Activated CD4-positive, alpha-beta memory T cell treated with anti-CD3 and anti-CD28 coated beads, Interleukin-2, amount 10 ng/mL, durations not matched to agents 7 days and 5 days (primary cell): ENCODE measurements at places on chromosomes 7 and 10.

- DNase-seq: no peak
Measured at GRCh38 chr7:14576578-14576977, 326.0 kb downstream of the DGKB start.

DNA sequence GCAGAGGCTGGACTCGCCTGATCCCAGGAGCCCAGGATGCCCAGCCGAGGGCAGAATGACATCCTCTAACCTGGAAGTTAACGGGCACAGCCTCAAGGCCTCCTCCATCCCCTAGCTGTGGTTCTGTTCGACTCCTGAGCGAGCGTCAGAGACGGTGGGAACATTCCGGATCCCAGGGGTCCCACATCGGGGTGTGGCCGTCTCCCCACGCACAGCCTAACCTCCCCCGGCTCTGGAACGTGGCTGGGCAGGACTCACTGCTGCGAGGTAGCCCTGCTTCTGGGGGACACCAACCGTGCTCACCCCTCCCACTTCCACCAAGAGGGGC lies 8.4 kb downstream of the FOXL3 start:
- no peak for DNase-seq

GRCh38 chr10:132602614-132603013 lies 65.0 kb downstream of the INPP5A start:
- no peak for DNase-seq

DNA sequence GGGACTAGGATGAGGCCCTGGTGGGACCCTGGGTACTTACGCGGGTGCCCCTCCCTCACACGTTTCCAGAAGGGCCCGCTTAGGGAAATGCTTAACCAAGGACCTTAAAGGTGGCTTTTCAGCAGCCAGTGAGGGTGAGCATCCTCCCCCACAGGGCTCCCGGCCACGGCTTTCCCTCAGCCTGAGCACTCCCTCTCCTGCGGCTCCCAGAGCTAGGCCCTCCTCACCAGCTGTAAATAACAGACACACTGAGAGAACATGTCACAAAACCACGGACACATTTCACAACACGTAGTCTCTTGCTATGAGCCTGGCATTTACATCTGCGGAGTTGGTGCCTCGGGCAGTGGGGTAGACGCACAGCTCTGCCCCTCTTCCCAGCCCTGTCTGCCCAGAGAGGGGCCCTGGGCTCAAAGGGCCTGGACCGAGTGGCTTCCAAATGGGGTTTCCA lies 25.2 kb downstream of the GRID1 start:
- no peak for DNase-seq

- no peak for DNase-seq
Measured at GRCh38 chr7:129338450-129338849, 95.8 kb upstream of the STRIP2 start.

DNA sequence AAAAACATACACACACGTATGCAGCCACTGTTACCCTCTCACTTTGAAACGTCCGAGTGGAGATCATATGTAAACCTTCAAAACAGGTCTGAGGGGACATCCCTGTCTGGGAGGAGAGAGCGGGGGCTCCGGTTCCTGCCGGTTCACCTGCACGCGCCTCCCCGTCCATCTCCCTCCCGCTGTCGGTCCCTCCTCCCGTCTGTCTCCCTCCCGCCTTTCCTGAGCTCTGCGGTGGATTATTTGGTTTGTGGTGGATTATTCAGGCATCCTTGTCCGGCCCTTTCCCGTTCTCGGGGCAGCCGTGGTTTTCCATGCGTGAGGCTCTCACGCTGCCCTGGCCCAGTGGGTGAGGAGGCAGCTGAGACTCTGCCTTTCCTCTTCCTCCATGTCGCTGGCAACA lies 59.8 kb downstream of the NKX6-2 start:
- DNase-seq: no peak

DNA sequence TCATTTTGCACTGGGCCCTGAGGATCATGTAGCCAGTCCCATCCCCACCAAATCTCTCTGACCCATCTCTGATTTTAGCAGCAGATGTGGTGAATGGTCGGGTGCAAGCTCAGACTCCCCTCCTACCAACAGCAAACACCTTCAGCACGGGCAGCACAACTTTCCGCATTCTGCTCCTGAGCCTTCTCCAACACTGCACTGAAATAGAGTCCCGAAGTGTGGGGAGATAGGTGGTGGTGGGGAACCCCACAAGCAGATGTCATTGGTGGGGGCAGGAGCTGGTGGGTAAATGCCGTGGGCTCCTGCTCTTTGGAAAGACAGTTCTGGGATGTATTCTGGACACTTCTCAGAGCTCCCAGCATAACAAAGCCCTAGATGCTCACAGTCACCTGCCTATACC lies 9.6 kb upstream of the CTBP2 start:
- DNase-seq: no peak

DNA sequence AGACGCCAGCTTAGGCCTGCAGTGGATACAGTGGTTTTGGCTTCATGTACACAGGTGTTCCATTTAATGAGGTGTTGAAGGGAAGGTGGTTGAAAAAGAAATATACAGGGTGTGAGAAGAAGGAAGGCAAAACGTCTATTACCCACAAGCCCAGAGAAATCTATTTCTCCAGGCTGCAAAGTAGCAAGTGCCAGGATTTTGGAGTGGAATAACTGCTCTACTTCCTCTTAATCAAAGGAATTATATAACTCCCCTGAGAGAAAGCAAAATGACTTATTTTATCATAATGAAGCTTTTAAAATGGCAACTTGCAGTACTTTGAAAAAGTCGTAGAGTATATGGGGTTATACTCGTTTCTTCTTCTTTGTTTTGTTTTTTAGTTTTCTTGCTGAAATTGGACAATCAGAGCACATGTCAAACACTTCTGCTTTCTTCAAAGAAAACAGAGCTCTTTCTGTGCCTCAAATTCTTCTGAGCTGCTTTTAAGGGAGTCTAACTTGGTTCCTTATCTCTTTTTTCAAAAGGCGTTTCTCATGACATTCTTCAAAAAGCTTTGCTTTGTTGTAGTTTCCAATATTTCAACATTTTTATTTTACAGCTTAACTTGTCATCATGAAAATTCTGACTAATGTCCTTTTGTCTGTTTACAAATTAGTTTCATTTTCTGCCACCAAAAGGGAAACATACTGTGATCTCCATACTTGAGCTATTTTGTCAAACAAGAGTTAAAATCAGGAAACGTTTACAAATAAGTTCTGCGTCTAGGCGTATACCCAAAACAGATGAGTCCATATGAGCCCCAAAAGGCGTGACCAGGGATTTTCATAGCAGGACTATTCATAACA lies 289.7 kb downstream of the FRMD4A start:
- no peak for DNase-seq

GRCh38 chr10:119439922-119440321 lies 102.6 kb downstream of the RGS10 start:
- DNase-seq: no peak

GRCh38 chr10:78470267-78471103 lies 436.8 kb downstream of the RPS24 start:
- DNase-seq: no peak

GRCh38 chr10:87842776-87843497 lies 20.4 kb downstream of the KLLN start:
- no peak for DNase-seq

- DNase-seq: no peak
Measured at GRCh38 chr10:1557081-1557480, 180.2 kb downstream of the ADARB2 start.

DNA sequence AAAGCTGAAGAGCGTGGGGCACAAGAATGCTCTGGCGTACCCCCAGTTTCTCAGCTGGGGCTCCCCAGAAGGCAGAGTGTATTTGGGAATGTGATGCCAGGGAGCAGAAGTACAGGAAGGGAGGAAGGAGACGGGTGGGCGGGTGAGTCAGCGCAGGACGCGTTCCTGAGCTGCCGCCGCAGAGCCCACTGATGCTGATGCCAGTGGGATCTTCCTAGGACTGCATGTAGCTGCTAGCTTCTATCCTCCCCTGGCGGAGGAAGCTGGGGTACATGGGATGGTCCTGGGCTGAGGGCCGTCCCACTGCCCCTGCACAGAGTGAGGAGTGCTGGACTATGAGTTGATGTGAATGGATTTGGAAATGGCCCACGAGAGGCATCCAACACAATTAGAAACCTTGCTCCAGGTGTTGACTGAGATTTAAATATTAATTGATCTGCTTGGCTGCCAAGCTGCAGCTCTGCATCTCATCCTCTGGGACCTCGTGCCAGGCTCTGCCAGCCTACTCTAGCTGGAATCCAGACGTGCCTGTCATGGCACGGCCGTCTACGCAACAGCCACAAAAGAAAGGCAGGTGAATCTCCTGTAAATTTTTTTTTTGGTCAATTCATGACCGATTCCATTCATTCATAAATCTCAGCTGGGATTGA lies 66.2 kb upstream of the RHEB start:
- no peak for DNase-seq

DNA sequence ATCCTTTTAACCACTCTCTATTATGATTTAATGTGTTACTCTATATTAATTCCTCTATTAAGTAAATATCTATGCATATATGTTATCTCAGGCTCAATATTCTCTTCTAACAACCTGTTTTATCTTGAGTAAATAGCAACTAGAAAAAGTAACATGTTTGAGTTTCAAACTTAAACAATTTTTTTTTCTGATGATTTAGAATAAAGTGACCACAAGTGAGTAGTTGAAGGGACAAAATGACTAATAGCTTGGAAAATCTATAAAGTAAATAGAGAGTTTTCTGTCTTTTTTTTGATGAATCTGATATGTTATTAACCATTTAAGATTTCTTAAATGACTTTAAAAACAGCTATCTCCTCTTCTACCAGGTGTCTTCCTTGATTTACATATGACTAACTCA lies 483.8 kb downstream of the TFEC start:
- DNase-seq: no peak

GRCh38 chr7:73903321-73904218 lies 42.6 kb downstream of the TMEM270 start:
- no peak for DNase-seq

- peak; percentile 60 for DNase-seq
Measured at GRCh38 chr7:65269150-65269856, 104.4 kb upstream of the ZNF92 start.

DNA sequence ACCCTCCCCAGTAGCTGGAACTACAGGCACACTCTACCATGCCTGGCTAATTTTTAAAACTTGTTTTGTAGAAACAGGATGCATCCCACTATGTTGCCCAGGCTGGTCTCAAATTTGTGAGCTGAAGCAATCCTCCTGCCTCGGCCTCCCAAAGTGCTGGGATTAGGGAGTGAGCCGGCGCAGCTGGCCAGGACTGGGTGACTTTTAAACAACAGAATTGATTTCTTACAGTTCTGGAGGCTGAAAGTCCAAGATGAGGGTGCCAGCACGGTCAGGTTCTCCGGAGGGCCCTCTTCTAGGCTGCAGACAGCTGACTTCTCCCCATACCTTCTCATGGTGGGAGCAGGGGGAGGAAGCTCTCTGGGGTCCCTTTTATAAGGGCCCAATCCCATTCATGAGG lies 75.2 kb upstream of the CHST15 start:
- no peak for DNase-seq

DNA sequence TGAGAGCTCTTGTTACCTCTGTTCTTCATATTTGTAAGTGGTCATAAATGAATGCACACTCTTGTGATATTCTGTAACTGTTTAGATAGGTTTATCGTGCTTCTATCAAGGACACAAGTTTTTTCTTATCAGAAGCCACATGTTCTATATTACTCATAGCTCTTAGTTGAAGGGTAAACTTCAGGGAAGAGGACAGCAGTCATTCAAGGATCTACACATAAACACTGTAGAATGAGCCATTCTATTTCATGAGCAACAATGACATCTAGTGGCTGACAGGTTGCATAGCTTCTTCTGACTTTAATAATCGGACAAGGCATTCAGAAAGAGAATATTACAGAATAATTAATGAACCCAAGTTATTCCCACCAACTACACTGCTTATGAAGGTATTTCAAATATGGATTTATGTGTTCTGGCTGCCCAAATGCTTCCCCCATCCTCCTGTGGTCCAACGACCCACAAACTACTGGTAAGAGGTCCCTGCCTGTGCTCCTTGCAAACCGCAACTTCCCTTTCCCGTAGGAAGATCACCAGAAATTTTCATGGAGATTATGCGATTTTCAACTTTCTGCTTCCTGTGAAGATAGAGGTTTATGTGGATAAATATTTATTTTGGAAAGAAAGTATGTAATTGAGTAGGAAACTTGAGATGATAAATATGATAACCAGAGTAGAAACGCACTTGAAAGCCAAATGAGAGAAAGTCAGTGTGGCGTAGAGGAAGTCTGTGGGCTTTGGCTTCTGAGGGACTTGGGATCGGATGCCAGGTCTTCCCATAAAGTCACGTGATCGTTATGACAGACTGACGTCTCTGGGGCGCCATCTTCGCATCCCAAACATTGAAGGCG lies 16.8 kb upstream of the ABCB5 start:
- DNase-seq: no peak

DNA sequence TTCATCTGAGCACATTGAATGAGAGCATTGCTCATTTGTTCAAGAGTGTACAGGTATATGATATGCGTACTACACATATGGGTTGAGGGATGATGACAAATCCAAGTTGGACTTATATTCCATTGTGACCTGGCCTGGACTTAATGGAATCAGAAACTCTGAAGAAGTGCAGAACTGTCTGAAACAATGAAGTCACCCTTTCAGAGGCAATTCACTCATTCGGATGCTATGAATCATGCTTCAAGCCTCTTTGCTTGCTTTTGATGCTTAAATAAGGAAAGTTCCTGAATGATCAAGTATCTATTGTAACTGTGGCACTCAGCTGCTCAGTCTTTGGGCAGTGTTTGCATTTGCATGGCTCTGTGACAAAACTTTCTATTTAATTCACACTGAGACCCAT lies 93.4 kb downstream of the ZNF365 start:
- no peak for DNase-seq

GRCh38 chr7:50957431-50957830 lies 174.7 kb upstream of the GRB10 start:
- no peak for DNase-seq
